Suprapubic skin (tissue), 4 donors: ENCODE measurements at places on chromosomes 12 and 14. TPM values are rescaled to one million over a fixed set of nuclear protein-coding genes. Genes with fewer than 3 reads are reported as not detected.

- H3K4me1 ChIP-seq: peaks cover 36% of the 10 kb centered on the region
- H3K27ac ChIP-seq: peak overlapping the region; percentile 15
Measured at GRCh38 chr12:118237908-118238307, 102.0 kb downstream of the PEBP1 start.

DNA sequence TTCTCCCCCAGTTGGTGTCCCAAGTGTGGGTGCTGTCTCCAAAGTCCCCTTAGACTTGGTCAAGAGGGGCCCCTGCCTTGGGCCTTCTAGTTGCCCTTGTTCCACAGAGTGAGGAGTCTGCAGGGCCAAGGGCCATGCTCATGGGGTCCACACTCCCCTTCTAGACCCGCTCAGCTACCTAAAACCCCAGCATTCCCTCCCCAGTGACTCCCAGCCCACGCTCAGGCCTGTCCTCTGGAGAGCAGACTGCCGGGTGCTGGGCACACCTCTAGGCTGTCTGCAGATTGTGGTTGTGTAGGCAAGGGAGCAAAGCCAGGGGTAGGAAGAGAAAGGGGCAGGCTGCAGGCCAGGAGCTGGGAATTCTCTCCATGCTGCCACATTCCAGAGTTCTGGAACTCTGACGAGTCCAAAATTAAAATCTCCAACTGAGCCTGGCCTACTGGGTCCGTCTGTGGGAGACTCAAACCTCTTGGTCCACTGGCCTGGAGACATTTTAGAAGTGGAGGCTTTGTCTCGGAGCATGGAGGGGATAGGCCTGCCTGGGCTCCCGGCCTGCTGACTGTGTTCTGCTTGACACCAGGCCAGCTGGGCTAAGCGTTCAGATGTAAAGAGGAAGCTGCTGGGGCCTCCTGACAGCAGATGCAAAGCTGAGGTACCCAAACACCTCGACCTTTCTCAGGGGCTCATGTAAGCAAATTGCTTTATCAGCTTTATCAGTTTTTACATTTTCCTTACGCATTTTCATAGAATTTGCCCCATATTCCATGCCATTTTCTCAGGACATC lies 13.7 kb upstream of the KRT5 start:
- H3K4me3 ChIP-seq: no peak overlapping the region
- no peak overlapping the region for H3K27ac ChIP-seq
- H3K27me3 ChIP-seq: no peaks in the 10 kb centered on the region
- no peaks in the 10 kb centered on the region for H3K36me3 ChIP-seq

- H3K27me3 ChIP-seq: no peaks in the 10 kb centered on the region
- no peak overlapping the region for H3K27ac ChIP-seq
- H3K4me1 ChIP-seq: no peaks in the 10 kb centered on the region
- DNase-seq: no peak
Measured at GRCh38 chr14:98826618-98827017, 445.4 kb downstream of the BCL11B start.

Gene KRT79
- total RNA-seq: 48.8 TPM

Gene MYH7
- not detected for total RNA-seq

Gene TAS2R14
- total RNA-seq: 3.5 TPM

Gene KCNA1
- total RNA-seq: not detected

- no peaks in the 10 kb centered on the region for H3K36me3 ChIP-seq
- no peak for DNase-seq
- H3K27me3 ChIP-seq: no peaks in the 10 kb centered on the region
- H3K4me3 ChIP-seq: no peak overlapping the region
- H3K4me1 ChIP-seq: no peaks in the 10 kb centered on the region
- H3K27ac ChIP-seq: no peak overlapping the region
Measured at GRCh38 chr12:79183926-79184325, 319.4 kb downstream of the SYT1 start.

DNA sequence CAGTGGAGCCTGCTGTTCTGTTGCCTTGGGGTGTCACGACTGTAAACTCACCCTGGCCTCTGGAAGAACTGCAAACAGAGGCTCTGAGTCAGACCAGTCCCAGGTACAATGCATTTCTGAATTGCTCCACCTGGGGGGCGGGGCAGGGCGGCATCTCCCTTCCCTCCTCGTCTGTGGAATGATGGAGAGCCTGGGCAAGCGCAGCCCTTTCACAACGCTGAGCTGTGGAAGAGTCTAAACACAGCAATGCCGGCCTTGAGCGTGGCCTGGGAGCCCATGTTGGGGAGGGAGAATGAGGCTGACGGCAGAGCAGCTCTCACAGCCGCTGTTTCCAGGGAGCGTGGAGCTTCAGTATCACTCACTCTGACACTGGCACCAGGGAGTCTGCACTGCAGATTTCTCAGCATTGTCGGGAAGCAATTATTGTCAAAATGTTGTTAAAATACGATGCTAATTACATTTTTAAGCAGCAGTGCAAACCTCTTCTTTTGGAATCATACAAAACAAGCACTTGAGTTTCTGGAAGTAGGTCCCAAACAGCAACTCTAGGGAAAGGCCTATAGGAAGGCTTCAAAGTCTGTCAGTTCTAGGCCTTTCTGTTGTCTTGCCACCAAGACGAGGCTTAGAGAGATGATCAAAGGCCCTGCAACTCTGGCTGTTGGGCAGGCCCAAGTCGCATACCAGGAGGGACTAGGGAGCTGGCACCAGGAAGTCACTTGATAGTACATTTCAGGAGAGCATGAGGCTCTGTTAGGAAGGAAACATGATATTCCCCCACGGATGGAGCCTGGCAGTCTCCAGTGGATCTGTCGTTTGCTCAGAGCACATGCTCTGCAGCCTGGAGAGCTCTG lies 244.0 kb upstream of the FKBP4 start:
- H3K27ac ChIP-seq: no peak overlapping the region
- no peaks in the 10 kb centered on the region for H3K4me1 ChIP-seq

GRCh38 chr12:81077686-81078441 lies at the start of gene ACSS3:
ACSS3 (plus strand) TSS chr12:81078079; CDS start chr12:81078121, 42 bp downstream.
- peak within 1 kb of the TSS; percentile 62 for H3K4me3 ChIP-seq
- H3K27ac ChIP-seq: peak within 1 kb of the TSS; percentile 78
- no peaks in the 10 kb centered on the region for H3K36me3 ChIP-seq
- H3K4me1 ChIP-seq: peaks cover 9% of the 10 kb centered on the region
- peaks cover 7% of the 10 kb centered on the region for H3K27me3 ChIP-seq

GRCh38 chr12:12975322-12976077 lies 23.5 kb upstream of the GPRC5D start:
- H3K27me3 ChIP-seq: no peaks in the 10 kb centered on the region
- H3K4me3 ChIP-seq: no peak overlapping the region
- peaks cover 29% of the 10 kb centered on the region for H3K4me1 ChIP-seq
- no peak for DNase-seq

Gene KRT77
- 424 TPM for total RNA-seq

Gene SCN8A
- total RNA-seq: 0.59 TPM

Gene AP5M1
- 29.3 TPM for total RNA-seq

DNA sequence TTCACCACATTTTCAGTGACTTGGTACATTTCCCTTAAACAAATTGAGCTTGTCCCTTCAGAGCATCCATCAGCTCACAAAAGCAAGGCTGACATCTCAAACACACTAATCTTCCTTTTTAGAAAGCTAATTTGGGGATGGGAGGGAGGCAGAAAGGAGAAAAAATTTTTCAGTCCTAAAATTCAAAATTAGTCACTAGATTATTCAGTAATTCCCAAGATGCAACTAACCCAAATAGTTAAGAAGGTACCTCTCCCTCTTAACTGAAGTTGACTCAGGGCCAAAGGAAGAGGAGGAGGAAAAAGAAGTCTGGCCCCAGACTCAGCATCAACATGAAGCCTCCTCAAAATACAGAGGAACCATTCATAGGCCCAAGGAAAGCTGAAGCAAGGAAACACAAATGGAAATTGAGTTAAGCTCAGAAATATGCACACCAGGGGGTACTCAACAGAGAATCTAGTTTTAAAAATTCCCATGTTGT lies 21.7 kb downstream of the CBX5 start:
- no peak for DNase-seq
- peaks cover 40% of the 10 kb centered on the region for H3K36me3 ChIP-seq
- H3K4me3 ChIP-seq: no peak overlapping the region
- H3K27me3 ChIP-seq: no peaks in the 10 kb centered on the region
- peaks cover 37% of the 10 kb centered on the region for H3K4me1 ChIP-seq

DNA sequence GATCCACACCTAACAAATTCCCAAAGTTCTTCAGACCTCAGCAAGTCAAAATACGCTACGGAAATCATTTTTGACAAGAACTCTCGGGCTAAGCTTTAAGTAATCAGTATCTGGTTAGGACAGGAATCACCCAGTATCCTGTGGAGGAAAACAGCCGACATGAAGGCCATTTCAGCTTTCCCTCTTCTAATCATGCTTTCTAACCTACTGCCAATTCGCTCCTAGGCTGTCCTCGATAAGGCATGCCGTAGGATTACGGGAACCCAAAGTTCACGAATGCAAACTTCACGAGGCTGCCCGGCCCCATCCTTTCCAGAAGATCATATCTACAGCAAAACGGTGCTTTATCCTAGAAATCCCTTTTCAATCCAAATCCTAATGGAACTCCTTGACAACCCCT lies 81.8 kb upstream of the PTPRB start:
- H3K4me1 ChIP-seq: no peaks in the 10 kb centered on the region
- no peak overlapping the region for H3K4me3 ChIP-seq
- DNase-seq: no peak
- H3K27me3 ChIP-seq: peaks cover 4% of the 10 kb centered on the region
- H3K36me3 ChIP-seq: no peaks in the 10 kb centered on the region

DNA sequence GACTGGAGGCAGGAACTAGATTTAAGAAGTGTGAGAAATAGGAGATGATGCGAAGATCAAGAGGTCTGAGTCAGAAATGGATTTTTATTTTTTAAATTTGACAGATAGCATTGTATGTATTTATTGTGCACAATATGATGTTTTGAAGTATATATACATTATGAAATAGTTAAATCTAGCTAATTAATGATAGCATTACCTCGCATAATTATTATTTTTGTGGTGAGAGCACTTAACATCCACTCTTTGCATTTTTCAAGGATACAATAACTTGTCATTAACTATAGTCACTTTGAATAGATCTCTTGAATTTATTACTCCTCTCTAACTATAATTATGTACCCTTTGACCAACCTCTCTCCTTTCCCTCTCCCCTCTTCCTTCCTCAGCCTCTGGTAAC lies 3.7 kb downstream of the SMOC1 start:
- H3K4me3 ChIP-seq: no peak overlapping the region
- no peak for DNase-seq
- no peak overlapping the region for H3K27ac ChIP-seq
- H3K4me1 ChIP-seq: peaks cover 11% of the 10 kb centered on the region
- no peaks in the 10 kb centered on the region for H3K36me3 ChIP-seq

DNA sequence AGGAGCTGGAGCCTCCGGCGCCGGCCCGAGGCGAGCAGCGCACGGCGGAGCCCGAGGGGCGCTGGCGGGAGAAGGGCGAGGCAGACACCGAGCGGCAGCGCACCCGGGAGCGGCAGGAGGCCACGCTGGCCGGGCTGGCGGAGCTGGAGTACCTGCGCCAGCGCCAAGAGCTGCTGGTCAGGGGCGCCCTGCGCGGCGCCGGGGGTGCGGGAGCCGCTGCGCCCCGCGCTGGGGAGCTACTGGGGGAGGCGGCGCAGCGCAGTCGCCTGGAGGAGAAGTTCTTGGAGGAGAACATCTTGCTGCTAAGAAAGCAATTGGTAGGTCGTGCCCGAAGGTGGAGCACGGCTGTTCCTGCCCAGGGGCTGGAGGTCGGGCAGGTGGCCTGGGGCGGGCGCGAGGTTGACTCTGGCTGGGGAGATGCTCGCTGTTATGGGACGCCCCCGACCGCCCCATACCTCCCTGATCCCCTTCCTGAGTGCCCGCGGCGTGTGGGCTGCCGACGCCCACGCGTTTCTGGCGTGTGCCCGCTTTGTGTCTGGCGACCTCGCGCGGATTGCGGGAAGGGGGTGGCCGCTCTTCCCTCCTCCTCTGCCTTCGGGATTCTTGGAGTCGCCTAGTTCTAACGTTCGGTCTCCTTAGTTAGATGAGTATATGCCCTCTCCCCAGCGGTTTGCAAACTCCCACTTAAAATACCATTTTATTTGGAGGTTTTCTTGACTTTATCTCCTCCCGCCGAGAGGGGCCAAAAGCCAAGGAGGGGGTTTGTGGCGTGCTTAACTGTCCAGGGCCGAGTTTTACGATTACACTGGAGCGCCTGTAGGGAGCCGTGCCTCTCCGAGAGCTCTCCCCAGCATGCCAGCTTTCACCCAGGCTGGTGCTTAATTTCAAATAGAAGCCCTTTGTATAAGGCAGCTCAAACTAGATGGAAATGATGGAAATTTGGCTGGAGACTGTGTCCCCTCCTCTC lies 752 bp downstream of the DACT1 start:
- peak overlapping the region; percentile 89 for H3K27ac ChIP-seq
- no peak for DNase-seq
- peaks cover 28% of the 10 kb centered on the region for H3K4me1 ChIP-seq
- H3K4me3 ChIP-seq: peak overlapping the region; percentile 78
- H3K27me3 ChIP-seq: no peaks in the 10 kb centered on the region
- H3K36me3 ChIP-seq: no peaks in the 10 kb centered on the region

DNA sequence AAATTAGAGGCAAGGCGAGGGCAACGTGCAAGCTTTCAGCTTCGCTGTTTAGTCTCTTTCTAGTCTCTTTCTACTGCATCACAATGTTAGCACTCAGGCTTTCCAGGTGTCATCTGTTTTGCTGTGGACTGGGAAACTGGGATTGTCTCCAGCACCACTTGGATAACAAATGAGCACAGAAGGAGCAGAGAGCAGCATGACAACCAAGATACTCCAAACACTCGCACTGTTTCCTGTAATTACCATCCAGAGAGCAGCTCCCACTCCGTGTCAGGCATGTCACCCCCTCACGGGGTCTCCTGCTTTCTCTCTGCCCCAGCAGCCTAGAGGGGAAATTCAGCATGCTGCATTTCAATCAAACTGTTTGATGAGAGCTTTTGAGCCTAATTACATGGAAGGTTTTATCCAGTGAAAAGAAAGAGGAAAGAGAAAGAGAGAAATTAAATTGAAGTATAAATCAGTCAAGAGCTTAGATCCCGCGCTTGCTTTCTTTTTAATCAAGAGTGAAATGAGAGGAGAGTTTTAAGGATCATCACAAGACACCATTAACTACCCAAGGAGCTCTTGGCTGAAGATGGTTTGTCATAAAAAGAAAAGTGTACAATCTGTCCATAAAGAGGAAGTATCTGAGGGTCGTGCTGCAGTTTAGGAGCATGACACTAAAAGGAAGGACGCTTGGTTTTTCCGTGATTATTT lies 917.7 kb downstream of the DIO2 start:
- DNase-seq: no peak
- no peaks in the 10 kb centered on the region for H3K27me3 ChIP-seq
- H3K36me3 ChIP-seq: no peaks in the 10 kb centered on the region
- no peaks in the 10 kb centered on the region for H3K4me1 ChIP-seq

Gene SLC10A1
- not detected for total RNA-seq

DNA sequence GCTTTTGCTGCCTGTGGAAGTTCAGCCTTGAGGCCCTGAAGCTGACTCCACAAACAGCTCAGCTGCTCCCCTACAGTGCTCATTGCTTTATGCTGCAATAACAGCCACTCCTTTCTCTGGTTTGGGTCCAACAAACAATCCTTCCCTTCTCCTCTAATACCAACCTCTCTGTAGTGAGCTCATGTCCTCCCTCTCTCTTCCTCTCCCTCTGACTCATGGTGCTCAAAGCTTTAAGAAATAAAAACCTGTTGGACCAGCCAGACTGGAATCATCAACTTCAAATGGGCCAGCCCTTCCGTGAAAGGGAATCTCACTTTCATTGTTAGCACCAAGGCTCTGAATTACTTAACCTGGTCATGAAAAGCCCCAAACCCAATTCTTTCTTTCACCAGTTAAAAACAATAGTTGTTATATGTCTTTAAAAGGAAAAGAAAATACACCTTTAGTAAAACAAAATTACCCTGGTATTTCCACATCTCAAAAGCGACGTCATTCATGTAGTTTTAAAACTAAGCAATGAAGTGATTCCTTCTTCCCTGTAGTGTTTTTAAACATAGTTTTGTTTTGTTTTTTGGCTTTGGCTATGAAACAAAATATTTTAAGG lies 126.4 kb downstream of the DUSP6 start:
- DNase-seq: no peak
- peaks cover 40% of the 10 kb centered on the region for H3K4me1 ChIP-seq
- H3K4me3 ChIP-seq: no peak overlapping the region
- no peaks in the 10 kb centered on the region for H3K36me3 ChIP-seq

Gene NID2
- total RNA-seq: 4.3 TPM

Gene HOXC9
- 12.2 TPM for total RNA-seq

Gene DHH
- total RNA-seq: 0.47 TPM
